Activated T-cell treated with anti-CD3 and anti-CD28 coated beads, Interleukin-2, amount 50 U/mL, for 72 hours (primary cell): ENCODE measurements at places on chromosomes 12 and 14. TPM values are rescaled to one million over a fixed set of nuclear protein-coding genes. Genes with fewer than 3 reads are reported as not detected.

DLGAP5 gene
- total RNA-seq: 68.2 TPM

SAMD15 gene
- 0.19 TPM for total RNA-seq

TTC6 gene
- total RNA-seq: not detected

GRCh38 chr12:41264281-41264680 is 76.2 kb downstream of the PDZRN4 start:
- no peak for DNase-seq

GRCh38 chr14:56244138-56244789 is 126.1 kb downstream of the PELI2 start:
- no peak for DNase-seq

- DNase-seq: peak; percentile 42
Measured at GRCh38 chr12:26125400-26126339, 833 bp upstream of the BHLHE41 start.

DNA sequence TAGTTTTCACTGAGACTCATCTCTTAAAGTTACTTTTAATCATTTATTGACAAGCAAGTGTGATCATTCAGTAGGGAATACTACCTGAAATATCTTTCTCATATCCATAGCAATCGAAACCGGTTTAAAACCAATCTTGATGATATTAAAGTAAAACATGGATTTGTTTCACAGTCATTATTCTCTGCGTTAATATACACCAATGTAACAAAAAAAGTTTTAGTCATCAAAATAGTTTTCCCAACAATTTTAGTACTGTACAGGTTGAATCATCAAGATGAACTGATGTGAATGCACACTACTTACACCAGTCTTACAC is 137.0 kb upstream of the KRAS start:
- DNase-seq: no peak

DNA sequence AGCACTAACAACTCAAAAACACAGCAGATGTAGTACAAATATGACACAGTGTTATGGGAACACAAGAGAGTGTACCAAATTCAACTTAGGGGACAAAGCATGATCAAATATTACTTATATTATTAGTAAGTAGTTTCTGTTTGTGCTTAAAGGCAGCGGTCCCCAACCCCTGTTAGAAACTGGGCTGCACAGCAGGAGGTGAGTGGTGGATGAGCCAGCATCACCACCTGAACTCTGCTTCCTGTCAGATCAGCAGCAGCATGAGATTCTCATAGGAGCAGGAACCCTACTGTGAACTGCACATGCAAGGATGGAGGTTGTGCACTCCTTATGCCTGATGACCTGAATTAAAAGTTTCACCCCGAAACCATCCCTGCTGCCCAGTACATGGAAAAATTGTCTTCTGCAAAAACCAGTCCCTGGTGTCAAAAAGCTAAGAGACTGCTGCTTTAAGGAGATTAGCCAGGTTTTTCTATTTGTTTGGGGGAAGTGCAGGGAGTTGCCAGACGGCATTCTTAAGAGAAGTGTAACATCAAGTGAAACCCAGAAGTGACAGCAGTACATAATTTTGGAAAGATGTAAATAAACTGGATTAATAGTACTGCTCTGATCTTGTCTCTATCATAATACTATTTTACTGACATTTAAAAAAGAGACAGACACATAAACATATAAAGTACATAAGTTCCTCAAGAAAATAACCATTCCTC is 26.7 kb downstream of the GTF2A1 start:
- DNase-seq: peak; percentile 8

DNA sequence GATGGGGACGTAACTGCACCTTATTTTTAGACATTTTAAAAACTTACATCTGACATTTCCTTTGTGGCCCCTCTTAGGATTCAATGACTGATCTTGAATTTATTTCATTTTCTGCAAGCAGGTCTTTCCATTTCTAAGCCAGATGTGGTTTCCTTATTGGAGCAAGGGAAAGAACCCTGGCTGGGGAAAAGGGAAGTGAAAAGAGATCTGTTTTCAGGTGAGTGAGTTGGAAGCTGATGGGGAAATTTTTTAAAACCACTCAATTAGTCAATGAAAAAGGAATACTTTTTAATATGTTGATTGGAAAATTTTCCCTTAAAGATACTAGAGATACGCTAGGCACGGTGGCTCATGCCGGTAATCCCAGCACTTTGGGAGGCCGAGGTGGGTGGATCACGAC is 2.6 kb downstream of the ZNF140 start:
- no peak for DNase-seq

DNA sequence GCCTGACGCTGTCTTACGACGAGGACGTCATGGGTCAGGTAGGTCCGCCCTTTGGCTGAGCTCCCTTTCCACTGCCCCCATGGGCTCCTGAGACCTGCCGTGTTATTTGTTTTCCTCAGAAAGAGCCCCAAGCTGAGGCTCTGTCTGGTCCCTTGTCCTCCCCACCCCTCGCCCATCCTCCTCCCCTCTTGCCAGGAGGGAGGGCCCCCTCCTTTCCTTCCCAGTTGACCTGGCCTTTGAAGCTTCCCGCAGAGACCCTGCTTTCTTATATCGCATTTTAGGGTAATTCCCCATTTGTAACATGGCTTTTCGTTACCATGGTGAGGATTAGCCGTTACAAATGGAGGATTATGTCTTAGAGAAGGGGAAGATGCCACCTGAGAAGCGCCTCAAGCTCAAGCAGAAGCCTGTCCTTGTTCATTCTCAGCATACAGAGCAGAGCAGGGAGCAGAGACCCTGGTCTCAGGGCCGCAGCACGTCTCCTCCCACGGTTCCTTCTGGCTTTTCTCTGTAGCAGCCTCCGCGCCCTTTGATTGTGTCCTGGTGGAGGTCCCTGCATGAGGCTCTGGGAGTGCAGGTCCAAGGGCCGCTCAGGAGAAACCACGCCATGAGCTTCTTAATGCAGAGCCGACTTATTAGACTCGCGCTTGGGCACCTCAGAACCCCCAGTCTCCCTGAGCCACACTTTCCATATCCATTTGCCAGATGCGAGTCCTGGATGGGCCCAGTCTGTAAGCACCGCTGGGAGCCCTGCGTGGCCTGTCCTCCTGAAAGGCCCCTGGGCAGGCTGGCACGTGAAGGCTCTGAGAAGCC is 47.2 kb downstream of the UBE3B start:
- DNase-seq: no peak

DNA sequence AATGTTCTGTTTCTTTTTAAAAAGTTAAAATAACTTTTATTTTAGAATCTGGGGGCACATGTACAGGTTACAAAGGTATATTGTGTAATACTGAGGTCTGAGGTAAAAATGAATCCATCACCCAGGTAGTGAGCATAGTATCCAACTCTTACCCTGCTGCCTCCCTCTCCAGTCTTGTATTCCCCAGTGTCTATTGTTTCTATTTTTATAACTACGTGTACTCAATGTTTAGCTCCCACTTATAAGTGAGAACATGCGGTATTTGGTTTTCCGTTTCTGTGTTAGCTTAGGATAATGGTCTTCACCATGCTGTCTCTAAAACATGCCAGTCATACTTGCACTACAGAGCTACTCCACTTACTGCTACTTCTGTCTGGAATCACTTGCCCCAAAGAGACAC is 8.4 kb downstream of the FBXO33 start:
- DNase-seq: no peak

SPTB gene
- total RNA-seq: 0.23 TPM

FAM90A1 gene
- total RNA-seq: 1.3 TPM

DNA sequence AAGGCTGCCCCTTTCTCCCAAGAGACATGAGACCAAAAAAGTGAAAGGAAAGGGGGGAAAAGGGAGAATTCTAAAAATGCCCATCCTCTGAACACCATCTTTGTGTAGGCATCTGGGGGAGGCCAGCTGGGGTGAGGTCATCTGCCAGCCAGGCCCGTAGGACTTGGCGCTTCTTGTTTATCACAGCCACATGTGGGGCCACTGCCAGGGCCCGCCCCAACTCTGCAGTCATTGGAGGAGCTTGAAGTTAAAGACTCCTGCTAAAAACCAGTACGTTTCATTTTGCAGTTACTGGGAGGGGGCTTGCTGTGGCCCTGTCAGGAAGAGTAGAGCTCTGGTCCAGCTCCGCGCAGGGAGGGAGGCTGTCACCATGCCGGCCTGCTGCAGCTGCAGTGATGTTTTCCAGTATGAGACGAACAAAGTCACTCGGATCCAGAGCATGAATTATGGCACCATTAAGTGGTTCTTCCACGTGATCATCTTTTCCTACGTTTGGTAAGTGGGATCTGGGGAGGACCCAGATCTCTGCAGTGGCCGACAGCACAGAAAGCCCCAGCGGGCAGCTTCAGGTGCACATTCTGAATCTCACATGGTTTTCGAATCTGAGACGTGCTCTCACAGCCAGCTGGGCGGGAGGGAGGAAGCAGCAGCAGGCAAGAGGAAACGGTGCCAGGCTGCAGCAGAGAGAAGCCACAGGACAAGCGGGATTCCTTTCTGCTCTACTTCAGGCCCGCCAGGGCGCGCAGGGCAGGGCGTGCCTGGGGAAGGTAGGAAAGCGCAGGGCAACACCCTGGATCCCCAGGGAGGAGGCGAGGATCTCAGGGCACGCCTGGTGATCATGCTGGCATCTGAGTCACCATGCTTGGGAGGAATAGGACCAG is at the start of gene P2RX7:
TSS of gene P2RX7 (plus strand) at position 276 of the 881 bp plus-strand sequence. CDS start at position 371, 95 bp downstream.
- peak; percentile 61 for DNase-seq

DNA sequence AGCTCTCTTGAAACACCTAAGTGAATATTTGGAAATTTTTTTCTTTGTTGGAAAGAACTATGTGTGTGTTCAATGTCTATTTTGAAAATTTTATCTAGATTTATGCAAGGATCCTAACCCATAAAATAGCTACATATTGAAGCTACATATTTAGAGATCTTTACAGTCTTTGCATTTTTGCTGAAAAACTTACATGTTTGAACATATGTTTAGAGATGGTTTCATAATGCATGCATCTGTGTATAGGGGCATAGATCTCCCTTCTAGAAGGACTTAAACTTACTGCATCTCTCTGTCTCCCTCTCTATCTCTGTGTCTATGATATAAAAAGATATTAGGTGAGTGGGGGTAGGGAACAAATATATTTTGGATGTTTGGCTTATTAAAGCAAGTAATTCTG is 8.2 kb upstream of the HOXC4 start:
- DNase-seq: no peak

DNA sequence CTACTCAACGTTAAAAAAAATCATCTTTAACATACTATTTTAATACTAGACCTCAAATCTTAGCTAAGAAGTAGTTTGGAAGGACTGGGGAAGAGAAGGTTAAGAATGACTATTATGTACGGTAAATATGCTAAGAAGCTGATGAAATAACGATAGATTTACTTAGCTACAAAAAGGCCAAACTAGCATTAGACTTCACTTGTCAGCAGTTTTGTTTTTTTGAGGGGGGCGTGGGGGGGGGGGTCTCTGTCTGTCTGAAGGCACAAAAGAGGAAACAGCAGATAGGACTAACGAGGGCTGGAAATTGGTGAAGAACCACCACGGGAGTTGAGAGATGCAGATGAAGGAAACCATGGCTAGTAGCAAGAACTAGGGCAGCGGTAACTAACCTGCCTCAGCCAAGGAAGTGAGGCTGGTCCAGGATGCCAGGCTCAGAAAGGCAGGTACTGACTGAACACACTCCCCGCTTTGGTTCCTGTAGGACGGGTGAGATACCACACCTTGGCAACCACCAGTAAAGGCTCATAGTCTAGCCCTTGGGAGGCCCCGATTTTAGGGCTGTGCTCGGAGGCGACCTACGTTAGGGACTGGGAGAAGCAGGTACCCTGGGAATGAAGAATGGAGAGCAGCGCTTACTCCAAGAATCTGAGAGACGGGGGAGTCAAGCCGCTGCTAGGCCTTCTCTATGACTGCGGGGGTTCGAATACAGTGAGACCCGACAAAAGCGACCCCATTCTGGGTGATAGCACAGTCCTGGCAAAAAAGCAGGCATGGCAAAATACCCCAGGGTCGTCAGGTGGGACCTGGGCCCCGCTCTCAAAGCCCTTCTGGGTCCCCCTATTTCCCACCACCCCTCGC is 675 bp downstream of the NEDD8 start:
- DNase-seq: peak; percentile 30

GRCh38 chr14:30550335-30550734 is 8.6 kb upstream of the G2E3 start:
- DNase-seq: no peak

PRPH gene
- 1.7 TPM for total RNA-seq

SLC6A15 gene
- total RNA-seq: 0.41 TPM

P2RX7 gene
- total RNA-seq: 14.8 TPM

ADCY6 gene
- 0.67 TPM for total RNA-seq

DNA sequence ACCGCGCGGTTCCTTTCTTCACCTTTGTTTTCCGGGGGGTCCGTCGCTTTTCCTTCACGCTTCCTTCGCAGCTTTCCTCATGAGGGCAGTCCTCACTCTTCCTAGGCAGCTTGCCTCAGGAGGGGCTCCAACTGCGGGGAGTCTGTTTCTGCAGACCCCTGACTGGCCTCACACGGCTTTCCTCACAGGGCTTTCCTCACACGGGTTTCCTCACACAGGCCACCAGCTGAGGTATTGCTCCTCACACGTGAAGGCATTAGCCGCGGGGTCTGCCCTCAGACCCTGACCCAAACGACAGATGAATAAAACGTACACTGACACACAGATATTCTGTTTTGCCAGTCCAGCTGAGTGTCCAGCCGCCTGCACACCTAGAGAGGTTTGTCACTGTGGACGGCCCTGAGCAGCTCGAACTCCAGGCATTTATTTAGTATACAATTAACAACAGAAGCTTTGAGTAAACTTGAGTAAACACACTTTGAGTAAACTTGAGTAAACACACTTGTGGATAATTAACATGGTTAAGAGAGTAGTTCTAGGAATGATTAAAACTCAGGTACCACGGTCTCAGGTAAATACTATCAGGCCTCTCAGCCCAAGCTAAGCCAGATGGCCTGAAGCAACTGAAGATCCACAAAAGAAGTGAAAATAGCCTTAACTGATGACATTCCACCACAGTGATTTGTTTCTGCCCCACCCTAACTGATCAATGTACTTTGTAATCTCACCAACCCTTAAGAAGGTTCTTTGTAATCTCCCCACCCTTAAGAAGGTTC is 16.1 kb upstream of the LYZ start:
- DNase-seq: no peak

ASCL1 gene
- not detected for total RNA-seq

BCL11B gene
- total RNA-seq: 54.4 TPM

DNA sequence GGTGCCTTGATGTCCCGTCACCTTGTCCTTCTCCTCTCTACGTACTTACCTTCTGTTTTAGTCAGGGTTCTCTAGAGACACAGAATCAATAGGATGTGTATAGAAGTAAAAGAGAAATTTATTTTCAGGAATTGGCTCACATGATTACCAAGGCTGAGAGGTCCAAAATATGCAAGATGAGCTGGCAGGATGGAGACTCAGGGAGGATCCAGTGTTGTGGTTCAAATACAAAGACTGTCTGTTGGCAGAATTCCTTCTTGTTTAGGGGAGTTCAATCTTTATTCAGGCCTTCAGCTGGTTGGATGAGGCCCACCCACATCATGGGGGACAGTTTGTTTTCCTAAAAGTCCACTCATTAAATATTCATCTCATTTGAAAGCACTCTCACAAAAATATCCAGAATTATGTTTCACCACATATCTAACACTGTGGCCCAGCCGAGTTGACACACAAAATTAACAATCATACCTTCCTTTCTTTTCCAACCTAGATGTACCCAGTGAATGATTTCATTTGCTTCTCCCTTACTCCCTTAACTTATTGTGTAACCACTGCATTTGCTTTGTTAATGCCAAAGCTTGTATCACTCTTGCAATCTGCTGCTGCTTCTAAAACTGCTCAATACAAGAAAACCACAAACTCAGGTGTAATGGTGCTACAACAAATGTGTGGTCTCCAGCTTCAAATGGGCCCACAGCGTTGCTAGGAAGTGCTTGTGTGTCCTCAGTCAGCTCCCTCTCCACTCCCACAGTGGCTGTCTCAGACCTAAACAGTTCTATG is 195.4 kb upstream of the ARHGAP5 start:
- no peak for DNase-seq
